ENCODE measurements at places on chromosomes 12 and 14. TPM values are rescaled to one million over a fixed set of nuclear protein-coding genes. Genes with fewer than 3 reads are reported as not detected.

The SPIC gene
- total RNA-seq = not detected

DNA sequence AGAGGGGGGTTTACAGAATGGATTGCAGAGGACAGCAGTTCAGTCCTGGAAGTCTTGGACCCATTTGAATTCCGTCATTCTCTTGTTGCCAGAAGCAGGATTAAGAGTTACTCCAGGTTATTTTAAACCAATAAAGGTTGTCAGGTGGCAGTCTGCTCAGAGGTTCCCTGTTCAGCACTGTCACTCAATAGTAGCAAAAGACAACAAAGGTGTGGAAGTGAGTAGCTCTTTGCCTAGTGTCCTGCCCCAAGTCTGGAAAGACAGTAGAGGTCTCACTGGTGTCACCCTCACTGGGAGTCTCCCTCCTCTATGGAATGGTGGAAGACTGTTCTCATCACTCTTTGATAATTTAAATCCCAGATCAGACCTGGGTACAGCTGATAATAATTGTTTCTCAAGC, 73.4 kb upstream of the PLEKHG3 start:
- no peak overlapping the region for H3K27ac ChIP-seq
- H3K27me3 ChIP-seq = peaks cover 19% of the 10 kb centered on the region
- no peak for DNase-seq
- H3K4me1 ChIP-seq = no peaks in the 10 kb centered on the region
- no peak overlapping the region for H3K4me3 ChIP-seq
- no peaks in the 10 kb centered on the region for H3K36me3 ChIP-seq

DNA sequence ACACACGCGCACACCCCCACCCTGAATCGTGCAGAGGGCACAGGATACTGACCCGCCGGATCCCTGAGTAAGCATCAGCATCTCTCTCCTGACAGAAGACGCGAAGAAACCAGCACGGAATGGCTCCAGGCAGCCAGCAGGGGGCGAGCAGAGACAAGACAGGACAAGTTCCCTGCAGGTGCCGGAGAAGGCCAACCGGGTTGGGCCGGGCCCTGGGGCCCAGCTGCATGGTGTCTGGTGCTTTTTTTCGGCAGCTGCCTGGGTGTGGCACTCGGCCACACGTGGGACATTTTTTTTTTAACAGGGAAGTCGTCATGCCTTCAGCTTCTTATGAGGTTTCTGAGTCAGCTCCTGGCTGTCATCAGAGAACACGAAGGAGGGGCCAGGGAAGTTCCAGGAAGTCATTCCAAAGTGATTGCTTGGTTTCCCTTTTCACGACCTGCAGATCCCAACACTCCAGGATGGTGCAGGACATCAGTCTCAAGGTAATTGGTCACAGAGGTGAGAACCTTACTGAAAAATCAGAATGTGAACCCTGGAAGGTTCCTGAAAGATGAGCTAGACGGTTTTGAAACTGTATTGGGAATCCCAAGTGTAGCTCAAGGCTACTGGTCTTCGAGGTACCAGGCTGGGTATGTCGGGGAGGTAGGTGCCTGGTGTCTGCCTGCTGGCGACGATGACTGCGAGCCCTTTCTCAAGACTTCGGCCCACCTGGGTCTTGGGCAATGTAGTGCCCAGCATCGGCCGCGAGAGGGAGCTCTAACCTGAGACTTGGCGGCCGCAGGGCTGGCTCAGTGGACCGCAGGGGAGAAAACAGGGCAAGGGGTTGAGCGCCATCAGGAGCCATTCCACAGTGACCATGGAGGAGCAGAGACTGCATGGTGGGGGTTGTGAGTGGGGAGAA, 190.8 kb upstream of the PRMT8 start:
- peaks cover 11% of the 10 kb centered on the region for H3K4me1 ChIP-seq
- H3K4me3 ChIP-seq = peak overlapping the region; percentile 25
- peak overlapping the region; percentile 43 for H3K27ac ChIP-seq
- peak; percentile 88 for DNase-seq
- no peaks in the 10 kb centered on the region for H3K36me3 ChIP-seq

DNA sequence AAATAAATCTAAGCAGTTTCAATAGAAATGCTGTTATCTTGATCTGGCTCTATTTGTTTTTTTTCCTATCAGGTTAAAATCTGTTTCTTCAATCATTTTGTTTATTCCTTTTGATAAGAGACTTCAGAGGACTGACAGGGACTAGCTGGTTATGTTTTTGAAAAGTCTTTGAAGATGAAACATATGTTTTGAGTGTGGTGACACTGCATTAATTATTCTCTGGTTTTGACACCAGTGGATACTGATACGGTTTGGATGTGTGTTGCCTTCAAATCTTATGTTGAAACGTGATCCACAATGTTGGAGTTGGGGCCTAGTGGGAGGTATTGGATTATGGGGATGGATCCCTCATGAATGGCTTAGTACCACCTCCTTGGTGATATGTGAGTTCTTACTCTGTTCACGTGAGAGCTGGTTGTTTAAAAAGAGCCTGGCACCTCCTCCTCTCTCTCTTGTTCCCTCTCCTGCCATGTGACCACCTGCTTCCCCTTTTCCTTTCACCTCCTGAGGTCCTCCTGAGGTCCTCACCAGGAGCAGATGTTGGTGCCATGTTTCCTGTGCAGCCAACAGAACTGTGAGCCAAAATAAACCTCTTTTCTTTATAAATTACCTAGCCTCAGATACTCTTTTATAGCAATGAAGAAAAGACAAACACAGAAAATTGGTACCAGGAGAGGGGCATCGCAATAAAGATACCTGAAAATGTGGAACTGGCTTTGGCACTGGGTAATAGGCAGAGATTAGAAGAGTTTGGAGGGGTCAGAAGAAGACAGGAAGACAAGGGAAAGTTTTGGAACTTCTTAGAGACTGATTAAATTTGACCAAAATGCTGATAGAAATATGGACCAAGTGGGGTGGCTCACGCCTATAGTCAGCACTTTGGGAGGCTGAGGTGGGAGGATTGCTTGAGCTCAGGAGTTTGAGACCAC, 23.0 kb downstream of the RASSF3 start:
- no peak for DNase-seq
- H3K4me1 ChIP-seq = peaks cover 44% of the 10 kb centered on the region
- peaks cover 70% of the 10 kb centered on the region for H3K36me3 ChIP-seq
- peak overlapping the region; percentile 8 for H3K27ac ChIP-seq
- no peaks in the 10 kb centered on the region for H3K27me3 ChIP-seq
- no peak overlapping the region for H3K4me3 ChIP-seq

DNA sequence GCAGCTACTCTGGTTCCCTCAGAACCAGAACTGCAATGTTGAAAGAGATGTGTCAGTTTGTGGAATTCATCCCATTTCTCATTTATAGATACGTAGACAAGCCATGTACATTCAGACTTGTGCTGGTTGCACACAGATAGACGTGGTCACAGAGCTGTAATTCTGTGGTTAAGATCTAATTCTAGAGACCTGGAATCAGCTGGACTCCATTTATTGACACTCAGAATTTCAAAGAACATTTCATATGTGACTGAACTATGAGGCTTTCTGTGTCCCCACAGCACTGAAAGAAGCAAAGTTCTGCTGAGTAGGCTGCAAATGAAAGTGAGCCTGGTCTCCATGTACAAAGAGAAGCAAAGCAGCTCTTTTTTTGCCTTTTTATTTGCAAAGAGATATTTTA, 220.2 kb upstream of the NAV3 start:
- no peaks in the 10 kb centered on the region for H3K36me3 ChIP-seq
- no peaks in the 10 kb centered on the region for H3K4me1 ChIP-seq
- no peaks in the 10 kb centered on the region for H3K27me3 ChIP-seq
- no peak for DNase-seq

DNA sequence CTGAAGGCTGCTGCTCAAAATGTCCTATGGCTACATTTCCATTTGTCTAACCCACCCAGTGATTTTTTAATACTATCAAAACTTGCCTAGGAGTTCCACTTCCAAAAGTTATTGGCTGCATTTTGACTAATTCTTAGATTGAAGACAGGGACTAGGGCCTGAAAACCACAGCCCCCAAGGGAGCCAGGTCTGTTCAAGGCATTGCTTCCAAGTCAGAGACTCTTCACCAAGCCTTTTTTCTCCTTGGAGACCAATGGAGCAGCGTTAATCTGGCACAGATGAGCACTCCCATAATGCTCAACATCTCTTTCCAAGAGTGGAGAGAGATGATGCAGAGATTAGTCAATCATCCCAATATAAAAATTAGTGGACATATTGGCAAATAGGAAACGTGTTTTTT, 112.5 kb upstream of the HIF1A start:
- H3K4me3 ChIP-seq = no peak overlapping the region
- H3K27me3 ChIP-seq = peaks cover 2% of the 10 kb centered on the region
- no peak overlapping the region for H3K27ac ChIP-seq

DNA sequence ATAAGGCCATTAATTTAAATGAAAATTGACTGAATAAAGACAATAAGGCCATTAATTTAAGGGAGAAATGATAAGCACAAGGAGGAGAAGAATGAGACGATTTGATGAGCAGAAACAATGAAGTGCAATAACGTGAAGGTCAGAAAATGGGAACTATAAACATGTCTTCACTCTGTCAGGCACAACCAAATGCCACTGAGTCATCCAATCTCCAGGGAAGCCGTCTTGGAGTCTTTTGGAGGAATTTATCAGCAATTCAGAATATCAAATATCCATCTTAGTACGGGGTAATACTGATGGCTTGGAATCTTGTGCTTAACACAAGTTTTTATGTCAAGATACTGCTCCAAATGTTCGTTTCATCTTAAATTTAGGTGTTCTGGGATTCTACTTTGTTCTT, 159.9 kb downstream of the CAPZA3 start:
- no peaks in the 10 kb centered on the region for H3K36me3 ChIP-seq
- H3K4me1 ChIP-seq = no peaks in the 10 kb centered on the region
- no peak overlapping the region for H3K27ac ChIP-seq
- no peaks in the 10 kb centered on the region for H3K27me3 ChIP-seq
- DNase-seq = no peak

DNA sequence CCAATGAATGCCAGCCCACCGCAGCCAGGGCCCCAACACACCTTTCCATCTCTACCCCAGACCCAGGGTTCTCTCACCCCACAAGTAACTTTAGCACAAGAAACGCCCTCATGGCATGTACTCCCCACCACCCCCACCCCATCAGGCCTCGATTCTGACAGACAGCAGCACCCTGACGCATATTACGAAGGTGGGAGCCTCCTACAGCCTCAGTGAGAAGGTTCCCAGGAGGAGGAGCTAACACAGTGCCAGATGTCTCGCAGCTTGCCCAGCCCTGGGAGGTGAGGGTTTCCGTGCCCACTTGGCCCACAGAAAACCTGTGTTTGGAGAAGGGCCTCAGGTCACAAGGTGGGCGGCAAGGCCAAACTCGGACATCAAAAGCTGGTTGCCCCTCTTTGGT, 32.4 kb downstream of the CCDC88C start:
- H3K36me3 ChIP-seq = peaks cover 68% of the 10 kb centered on the region
- DNase-seq = no peak
- H3K4me1 ChIP-seq = peaks cover 84% of the 10 kb centered on the region
- H3K27ac ChIP-seq = no peak overlapping the region
- no peaks in the 10 kb centered on the region for H3K27me3 ChIP-seq

Measured in activated CD8-positive, alpha-beta T cell treated with anti-CD3 and anti-CD28 coated beads, Interleukin-2, amount 10 ng/mL, durations not matched to agents 7 days and 5 days (primary cell).